ENCODE measurements at places on chromosomes 2 and 18. TPM values are rescaled to one million over a fixed set of nuclear protein-coding genes. Genes with fewer than 3 reads are reported as not detected.

Gene ICA1L
- total RNA-seq: 88.5 TPM

Gene C2orf78
- total RNA-seq: not detected

Gene CIAO1
- total RNA-seq: 74.6 TPM

GRCh38 chr18:6521803-6522418, 107.2 kb upstream of the L3MBTL4 start:
- DNase-seq: no peak

DNA sequence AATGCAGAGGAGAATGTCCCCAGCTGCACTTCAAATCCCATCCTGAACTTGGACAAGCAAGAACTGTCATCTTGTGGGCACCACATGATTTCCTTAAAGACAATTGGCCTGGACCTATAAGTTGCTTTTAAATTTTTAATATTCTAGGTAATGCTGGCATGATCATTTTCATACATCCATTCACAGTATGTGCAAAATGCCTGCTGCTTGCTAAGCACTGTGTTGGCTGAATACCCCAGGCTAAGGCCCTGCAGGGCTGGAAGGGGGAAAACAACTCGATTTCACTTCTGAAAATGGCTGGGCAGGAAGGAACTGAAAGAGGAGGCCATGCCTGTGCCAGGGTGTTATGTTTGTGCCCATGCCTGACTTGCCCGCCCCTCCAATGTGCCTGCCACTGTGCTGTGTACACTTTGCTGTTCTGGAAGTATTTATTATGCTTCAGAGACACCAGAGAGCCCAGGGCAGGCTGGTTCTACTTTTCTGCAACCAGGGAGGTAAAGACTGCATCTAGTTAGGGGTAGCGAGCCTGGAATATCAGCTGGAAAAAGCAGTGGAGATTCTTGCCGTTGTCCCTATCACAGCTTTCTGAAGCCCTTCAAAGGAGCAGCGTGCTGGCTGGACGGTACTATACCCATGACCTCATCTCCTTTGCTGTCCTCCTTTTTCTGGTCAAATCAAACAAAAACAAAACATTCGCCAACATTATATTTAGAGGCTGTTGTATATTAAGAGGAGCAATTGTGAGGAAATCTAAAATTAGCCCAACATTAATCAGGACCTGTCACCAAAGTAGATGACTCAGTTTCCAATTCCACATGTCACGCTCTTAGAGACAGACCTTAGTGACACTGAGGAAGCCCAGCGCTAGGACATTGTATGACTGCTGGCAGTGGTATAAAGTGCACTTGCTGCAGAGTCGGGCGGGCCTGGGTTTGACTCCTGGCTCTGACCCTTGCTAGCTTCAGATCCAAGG, 158.1 kb downstream of the DDX1 start:
- no peak for DNase-seq

GRCh38 chr2:110732422-110733413, at the start of gene ACOXL:
Gene ACOXL (plus strand): TSS chr2:110732573. CDS start chr2:110768390, 35,817 bp downstream.
- DNase-seq: no peak

DNA sequence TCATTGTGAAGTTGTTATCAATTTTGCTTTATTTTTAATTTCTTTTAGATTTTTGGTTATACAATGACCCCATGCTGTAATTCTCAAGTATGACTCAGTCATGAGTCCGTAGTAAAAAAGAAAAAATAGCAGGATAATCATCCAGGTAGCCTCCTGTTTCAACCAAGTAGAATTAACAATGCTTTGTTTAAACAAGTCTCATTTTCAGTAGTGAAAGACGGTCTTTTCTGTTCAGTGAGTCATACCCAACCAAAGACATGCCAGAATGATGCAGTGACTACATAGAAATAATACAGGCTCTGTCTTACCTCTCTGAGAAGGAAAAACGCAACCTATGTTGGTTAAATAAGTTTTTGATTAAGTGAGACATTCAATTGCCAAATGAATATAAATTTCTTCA, 67.8 kb upstream of the DSC1 start:
- DNase-seq: no peak

Gene PLEKHH2
- total RNA-seq: 7.3 TPM

DNA sequence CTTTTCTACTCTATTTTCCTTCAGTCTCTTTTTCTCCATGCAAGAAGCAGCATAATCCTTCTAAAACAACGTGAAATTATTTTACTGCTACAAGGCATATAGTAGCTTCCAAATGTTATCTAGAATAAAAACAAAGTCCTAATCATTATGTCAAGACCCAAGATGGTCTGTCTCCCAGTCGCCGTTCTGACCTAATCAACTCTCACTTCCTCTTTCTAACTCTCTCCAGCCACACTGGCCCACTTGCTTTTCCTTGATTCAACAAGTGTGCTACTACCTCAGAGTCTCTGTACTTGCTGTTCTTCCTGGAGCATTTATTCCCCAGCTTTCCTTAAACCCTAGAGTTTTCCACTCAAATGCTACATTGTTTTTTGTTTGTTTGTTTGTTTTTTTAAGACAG, 1491.2 kb downstream of the LRP1B start:
- no peak for DNase-seq

Gene SH3RF3
- 9.0 TPM for total RNA-seq

Gene ITGA4
- 6.9 TPM for total RNA-seq

- DNase-seq: no peak
Observed at GRCh38 chr18:60024345-60024744, 124.5 kb downstream of the PMAIP1 start.

Gene ST8SIA5
- total RNA-seq: 4.9 TPM

DNA sequence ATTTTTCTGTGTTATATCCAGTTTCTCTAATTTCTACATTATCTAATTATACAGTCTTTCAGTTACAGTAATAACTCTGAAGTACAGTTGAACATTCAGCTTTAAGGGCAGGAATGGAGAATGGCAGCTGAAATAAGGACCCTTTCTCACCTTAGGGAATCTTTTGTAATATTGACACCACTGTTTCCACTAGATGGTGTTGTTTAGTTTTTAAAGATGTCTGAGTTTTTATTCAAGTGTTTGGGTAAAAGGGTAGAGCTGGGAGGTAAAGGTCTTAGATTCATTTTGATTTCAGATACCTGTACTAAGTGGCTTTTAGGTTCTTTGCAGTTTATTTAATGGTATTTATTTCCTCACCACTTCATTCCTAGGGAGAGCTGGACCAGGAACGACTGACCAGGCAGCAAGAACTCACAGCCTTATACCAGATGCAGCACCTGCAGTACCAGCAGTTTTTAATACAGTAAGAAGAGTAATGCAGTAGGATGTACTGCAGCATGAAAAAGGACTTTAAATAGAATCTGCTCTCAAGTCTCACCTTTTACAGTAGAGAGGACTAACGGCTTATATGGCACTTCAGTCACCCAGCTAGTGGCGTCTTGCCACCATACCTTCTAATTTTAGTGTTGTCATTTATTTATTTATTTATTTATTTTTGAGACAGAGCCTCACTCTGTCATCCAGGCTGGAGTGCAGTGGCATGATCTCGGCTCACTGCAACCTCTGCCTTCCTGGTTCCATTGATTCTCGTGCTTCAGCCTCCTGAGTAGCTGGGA, 33.2 kb upstream of the KCNJ13 start:
- no peak for DNase-seq

GRCh38 chr2:158315000-158315399, 141.6 kb downstream of the CCDC148 start:
- DNase-seq: no peak

DNA sequence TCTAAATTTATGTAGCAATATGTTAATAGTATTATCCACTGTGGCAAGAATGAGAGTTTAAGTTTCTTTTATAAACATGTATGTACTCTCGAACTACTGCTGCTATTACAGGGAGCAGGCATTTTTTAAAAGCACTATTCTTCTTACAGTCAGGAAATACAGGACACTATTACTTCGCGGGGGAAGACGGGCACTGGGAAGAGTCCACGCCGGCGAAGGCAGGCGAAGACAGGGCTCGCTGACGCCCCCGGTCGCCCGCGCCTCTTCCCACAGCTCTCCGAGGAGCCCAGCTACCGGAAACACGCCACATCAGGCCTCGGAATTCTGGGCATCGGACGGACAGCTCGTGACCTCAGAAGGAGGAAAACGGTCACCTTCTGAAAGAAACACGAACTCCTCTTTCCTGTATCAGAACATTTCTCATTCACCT, 90.2 kb downstream of the FAM161A start:
- DNase-seq: peak; percentile 44

DNA sequence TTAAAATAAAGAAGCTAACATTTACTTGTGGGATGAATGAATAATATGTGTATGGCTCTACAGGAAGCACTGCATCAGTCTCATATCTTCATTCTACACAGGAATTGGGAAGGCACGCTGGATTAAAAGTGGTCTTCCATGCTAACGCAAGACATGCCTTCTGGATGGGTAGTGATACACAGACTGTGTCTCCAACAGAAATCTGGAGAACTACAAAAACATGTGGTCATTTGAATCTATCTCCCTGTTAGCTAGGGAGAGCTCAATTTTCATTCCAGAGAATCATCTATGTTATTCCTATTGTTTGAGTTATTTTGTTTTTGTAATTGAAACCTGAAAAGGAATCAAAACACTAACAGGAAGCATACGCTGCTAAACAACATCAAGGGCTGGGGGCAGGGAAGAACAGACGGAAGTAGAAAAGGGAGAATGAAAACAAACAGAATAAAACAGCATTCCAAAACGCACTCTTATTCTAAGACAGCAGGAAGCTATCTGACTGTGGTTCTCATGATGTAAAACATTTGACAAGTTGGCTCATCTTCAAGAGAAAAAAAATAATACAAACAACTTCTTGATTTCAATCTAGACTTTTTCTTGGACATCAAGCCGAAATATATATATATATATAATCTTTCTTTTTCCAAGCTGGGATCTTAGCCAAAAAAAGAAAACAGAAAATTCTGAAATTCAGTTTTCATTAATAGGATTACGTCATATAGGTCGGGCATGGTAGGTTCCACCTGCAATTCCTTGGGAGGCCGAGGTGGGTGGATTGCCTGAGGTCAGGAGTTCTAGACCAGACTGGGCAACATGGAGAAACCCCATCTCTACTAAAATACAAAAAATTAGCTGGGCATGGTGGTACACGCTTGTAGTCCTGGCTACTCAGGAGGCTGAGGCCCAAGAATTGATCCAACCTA, 31.5 kb upstream of the ASNSD1 start:
- DNase-seq: no peak

DNA sequence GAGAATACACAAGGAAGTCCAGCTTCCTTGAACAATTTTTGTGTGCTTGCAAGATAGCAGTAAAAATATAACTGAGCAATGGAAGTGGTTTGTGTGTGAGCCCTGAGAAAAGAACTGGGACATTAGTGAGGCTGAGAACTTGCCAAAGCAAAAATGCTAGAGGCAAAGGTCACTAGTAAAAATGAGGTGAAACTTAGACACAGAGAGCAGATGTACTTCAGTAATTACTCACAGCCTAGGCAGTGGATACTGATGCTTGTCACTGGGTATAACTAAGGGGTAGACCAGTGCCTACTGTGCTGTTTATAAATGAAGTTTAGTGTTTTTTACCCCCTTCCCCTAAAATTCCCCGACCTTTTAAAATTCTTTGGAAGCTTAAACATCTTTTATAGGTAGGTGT, 450.1 kb downstream of the LPIN1 start:
- no peak for DNase-seq

Gene SERPINB13
- 0.41 TPM for total RNA-seq

GRCh38 chr2:169509955-169510354, 453 bp downstream of the KLHL41 start:
- no peak for DNase-seq

DNA sequence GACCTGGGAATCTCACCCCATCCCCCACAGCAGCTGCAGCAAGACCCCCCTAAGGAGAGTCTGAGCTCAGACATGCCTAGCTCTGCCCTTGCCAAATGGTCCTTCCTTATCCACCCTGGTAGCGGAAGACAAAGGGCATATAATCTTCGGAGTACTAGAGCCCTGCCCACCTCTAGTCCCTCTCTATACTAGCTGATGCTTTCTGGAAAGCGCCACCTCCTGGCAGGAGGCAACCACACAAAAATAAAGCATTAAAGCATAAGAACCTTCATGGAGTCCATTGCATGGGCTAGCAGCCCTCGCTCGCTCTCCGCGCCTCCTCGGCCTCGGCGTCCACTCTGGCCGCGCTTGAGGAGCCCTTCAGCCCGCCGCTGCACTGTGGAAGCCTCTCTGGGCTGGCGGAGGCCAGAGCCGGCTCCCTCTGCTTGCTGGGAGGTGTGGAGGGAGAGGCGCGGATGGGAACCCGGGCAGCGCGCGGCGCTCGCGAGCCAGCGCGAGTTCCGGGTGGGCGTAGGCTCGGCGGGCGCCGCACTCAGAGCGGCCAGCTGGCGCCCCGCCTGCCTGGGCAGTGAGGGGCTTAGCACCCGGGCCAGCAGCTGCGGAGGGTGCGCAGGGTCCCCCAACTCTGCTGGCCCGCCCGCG, 941.2 kb downstream of the SUCLG1 start:
- DNase-seq: no peak

- DNase-seq: no peak
Observed at GRCh38 chr2:26314243-26314642, 31.7 kb upstream of the SELENOI start.

DNA sequence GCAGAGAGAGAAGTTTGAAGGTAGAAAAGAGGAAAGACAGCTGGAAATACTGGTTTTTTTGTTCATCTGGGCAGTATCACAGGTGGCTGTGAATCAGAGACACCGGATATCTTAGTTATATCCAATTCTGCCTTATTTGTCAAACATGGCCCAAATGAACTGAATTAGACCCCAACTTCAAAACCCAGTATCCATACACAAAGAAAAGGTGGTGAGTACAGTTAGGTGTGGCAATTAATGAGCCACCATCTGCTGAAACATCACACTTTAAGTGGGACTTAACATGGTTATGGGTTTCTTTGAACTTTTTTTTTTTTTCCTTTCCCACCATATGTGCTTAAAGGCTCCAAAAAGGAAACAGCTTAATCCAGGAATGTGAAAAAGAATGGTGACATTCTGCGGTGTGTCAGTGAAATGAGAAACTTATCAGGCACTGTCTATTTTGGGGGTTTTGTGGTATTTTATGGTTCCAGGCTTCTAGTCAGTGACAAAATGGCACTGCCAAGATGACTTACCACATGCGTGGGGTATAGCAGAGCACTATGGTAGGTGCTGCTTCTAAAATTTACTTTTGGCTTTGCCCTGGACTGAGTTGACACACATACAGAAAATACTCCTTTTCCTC, 5.0 kb upstream of the TMEM178A start:
- DNase-seq: no peak

- DNase-seq: no peak
Observed at GRCh38 chr2:66127656-66128055, 307.3 kb upstream of the MEIS1 start.

Gene ZNF804A
- total RNA-seq: 13.9 TPM

Gene DSC1
- total RNA-seq: not detected

Data from frontal cortex (tissue), 4 donors.